ENCODE measurements at places on chromosomes 6 and 20. TPM values are rescaled to one million over a fixed set of nuclear protein-coding genes. Genes with fewer than 3 reads are reported as not detected.

The HSPA12B gene
- total RNA-seq = under 0.01 TPM

The GNL1 gene
- total RNA-seq = 46.6 TPM

The TRIM15 gene
- not detected for total RNA-seq

The KHDC1L gene
- total RNA-seq = not detected

The ZSWIM1 gene
- total RNA-seq = 32.6 TPM

The ZSWIM3 gene
- total RNA-seq = 8.1 TPM

The GSTA3 gene
- total RNA-seq = not detected
